ENCODE measurements at places on chromosomes 7 and 10.

GRCh38 chr10:12418000-12418399 is 68.7 kb downstream of the CAMK1D start:
- ATAC-seq: no peak

GRCh38 chr7:142401951-142402350 is 144.1 kb upstream of the PRSS58 start:
- no peak for ATAC-seq

- no peak for ATAC-seq
Measured at GRCh38 chr7:93212881-93213280, 13.4 kb downstream of the HEPACAM2 start.

GRCh38 chr10:44843484-44843883 is 67.7 kb upstream of the TMEM72 start:
- ATAC-seq: no peak
